ENCODE measurements at places on chromosomes 12 and 14.

DNA sequence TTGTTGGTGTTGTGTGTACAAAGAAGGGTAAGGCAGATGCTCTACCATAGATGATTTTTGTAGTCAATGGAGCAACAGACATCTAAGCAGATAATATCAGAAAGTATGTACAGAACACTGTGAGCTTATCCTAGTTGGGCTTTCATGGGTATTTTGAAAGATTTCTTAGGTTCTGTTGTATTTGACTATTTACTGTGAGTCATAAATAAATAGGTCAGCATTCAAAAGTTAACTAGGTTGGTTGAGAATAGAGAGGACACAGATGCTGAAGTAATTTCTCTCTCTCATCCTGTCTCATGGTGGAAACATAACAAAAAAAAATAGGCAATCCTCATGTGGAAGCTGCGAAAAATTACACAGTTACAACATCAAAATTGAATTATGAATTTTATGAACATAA lies 413.5 kb downstream of the CCDC91 start:
- no peak for DNase-seq

DNA sequence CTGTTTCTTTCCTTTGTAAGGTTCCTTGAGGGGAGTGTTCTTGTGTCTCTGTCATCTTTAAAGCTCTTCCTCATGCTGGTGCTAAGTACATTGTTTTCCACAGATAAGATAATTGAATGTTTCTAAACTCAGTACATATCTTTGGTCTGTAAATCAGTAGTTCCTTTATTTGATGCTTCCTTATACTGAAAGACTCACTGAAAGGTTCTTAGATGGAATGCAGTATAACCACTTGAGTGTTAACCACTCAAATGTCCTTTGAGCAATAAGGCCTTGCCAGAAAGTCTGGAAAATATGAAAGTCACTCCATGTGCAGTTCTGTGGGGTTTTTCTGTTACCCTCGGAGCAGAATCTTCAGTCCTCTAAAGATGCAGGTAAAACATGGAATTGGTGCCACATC lies 23.0 kb upstream of the RNU6-8 start:
- DNase-seq, result no peak

DNA sequence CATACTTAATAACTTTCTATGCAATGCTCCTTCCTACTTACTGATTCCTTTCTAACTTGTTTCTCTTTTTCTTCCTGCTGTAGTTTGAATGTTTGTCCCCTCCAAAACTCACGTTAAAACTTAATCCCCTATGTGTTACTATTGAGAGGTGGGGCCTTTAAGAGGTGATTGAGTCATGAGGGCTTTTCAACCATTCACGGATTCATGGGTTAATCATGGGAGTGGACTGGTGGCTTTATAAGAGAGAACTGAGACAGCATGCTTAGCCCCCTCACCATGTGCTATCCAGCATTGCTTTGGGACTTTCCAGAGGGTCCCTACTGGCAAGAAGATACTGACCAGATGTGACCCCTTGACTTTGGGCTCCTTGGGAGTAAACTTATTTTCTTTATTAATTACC lies 66.0 kb upstream of the TRIM9 start:
- DNase-seq, result no peak

- no peak for DNase-seq
Measured at GRCh38 chr12:92628476-92628875, 74.3 kb upstream of the PLEKHG7 start.

- no peak for DNase-seq
Measured at GRCh38 chr12:22275843-22276242, 58.7 kb downstream of the ST8SIA1 start.

- no peak for DNase-seq
Measured at GRCh38 chr12:7514416-7514815, 10.8 kb upstream of the CD163 start.

DNA sequence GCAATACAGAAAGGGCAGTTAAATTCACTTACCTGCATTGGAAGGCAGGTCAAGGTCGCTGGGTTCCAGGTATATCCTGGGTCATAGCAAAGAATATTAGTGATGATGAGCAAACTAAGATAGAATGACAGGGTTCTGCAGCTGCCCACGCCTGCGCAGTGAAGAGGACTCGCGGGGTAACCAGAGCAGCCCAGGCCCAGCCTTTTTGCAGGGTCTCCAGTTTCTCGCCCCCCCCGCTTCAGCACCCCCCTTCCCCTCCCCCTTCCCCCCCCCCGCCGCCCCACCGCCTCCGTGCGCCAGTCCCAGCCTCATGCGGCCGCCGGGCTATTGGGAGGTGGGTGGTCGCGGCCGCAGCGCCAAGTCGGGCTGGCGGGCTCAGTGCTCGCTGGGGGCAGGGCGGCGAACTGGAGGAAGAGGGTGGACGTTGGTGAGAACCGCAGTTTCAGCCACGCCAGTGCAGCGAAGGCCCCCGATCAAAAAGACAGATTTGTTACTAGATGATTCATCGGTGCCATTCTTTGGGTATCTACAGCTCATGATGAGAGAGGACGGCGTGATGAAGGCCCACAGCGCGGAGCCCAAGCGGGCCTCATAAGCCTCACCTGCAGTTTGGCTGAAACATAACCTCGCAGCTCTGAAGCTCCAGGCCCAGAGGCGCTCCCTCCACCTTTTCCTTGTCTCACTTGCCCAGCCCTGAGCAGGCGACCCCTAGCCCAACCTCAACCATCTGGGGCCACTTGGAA lies 20.2 kb downstream of the SLC2A3 start:
- no peak for DNase-seq

All from D721Med (cell line).